ENCODE measurements at places on chromosomes 13 and 19.

DNA sequence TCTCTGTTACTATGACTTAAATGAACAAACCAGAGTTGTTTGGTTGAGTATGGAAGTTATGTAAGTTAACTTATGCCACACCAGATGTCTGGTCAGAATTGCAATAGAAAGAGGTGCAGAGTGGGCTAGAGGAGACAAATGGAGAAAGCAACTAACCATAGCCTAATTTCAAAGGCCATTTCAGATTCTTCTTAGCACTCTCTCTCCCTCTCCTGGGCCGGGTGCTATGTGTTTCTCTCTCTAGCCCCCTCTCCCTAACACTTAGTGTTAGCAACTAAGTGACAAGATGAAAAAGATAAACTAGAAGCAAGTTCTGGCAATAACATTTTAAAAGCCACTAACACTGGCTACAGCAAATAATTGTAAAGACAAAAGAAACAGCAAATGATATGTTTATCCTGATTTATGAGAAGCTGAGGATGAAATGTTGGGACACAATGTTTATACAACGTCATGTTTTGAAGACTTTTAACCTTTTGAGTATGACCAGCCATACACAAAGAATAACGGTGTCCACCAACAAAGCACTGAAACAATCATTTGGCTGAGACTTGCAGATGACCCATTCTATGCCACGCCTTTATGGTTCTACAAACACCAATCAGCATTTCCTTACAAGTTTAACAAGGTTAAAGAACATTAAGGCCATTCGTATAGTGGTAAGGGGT lies 18.6 kb downstream of the SERPINE3 start:
- DNase-seq: no peak

DNA sequence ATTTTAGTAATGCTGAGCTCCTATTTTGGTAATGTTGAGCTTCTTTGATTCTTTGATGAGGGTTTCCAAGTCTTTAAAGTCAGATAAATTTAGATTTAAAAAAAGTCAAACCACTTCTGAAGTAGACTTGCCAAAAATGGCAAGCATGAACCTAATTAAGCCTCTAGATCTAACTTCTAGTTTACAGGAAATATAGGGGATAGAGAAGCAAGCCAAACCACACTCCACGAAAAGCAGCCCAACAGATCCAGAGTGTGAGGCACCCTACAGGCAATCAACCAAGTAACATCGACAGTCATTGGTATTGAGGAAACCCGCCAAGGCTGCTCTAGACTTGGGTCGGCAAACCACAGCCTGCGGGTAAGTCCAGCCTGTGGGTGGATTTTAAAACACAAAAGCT lies 3.7 kb downstream of the GGACT start:
- DNase-seq: no peak

DNA sequence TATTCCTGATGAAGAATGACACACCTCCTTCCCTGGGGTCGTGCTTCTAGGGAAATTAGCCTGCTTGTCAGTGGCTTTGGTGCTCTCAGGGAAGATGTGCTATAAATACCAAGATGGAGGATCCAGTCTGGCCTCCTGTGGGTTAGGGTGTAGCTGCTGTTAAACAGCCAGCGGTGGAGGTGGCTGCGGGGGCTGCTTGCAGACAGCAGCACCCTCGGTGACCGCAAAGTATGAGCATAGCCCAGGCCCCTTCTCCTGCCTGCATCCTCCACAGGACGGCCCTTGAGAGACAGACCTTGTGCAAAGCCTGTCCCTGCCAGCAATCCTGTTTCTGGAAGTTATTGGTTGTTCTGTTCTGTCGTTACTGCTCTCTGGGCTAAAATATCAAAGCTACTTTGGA lies 11.4 kb downstream of the VSTM2B start:
- DNase-seq: no peak

- no peak for DNase-seq
Observed at GRCh38 chr13:47175172-47175866, 278.5 kb upstream of the HTR2A start.

GRCh38 chr13:31949486-31949885 lies 82.1 kb upstream of the FRY start:
- no peak for DNase-seq

- no peak for DNase-seq
Observed at GRCh38 chr19:46744005-46744691, 1.7 kb upstream of the FKRP start.

GRCh38 chr19:15328312-15328711 lies 4.0 kb downstream of the BRD4 start:
- no peak for DNase-seq

- no peak for DNase-seq
Observed at GRCh38 chr13:107421028-107421427, 794.3 kb downstream of the LIG4 start.

GRCh38 chr13:36925603-36926002 lies 5.6 kb upstream of the SMAD9 start:
- DNase-seq: no peak

DNA sequence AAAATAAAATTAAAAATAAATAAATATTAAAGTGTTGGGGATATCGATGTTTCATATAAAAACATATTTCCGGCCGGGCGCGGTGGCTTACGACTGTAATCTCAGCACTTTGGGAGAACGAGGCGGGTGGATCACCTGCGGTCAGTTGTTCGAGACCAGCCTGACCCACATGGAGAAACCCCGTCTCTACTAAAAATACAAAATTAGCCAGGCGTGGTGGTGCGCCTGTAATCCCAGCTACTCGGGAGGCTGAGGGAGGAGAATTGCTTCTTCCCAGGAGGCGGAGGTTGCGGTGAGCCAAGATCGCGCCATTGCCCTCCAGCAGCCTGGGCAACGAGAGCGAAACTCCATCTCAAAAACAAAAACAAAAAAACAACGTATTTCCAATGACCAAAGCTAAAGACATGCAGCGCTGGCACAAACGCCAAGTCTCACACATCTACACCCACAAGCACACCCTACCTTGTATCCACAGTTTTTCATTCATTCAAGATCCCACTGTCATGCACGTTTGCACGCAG lies 907 bp downstream of the ZNF569 start:
- DNase-seq: no peak

DNA sequence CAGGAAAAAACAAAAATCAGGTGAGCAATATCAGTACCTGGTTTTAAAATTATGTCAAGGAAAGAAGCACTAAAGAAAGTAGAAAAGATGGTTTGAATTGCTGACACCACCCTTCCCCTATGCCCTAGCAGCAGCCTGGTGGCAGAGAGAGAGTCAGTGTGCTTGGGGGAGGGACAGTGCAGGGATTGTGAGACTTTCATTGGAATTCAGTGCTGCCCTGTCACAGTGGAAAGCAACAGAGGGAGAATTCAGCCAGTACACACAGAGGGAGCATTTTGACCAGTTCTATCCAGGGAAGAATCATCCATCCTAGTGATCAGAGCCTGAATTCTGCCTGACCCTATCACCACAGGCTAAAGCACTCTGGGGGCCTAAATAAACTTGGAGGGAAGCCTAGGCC lies 222.4 kb upstream of the PCDH17 start:
- DNase-seq: no peak

DNA sequence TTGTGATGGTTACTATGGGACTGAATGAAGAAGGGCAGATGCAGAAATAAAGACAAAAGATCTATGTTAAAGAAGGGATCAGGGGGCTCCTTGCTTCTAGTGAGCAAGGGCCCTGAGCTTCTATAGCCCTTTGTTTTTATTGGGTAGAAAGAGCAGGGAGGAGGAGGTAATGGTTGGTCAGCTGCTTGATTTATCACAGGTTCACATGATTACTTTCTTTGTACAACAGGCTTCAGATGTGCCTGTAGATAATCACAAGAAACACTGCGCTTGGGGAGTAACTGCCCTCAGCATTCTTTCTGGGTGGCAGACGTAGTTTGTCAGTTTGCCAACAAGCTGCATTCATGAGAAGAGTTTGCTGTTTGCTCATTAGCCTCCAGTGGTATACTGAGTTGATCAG lies 4.8 kb upstream of the ZNF439 start:
- no peak for DNase-seq

GRCh38 chr19:2700660-2701360 lies 1.7 kb downstream of the GNG7 start:
- DNase-seq: no peak

DNA sequence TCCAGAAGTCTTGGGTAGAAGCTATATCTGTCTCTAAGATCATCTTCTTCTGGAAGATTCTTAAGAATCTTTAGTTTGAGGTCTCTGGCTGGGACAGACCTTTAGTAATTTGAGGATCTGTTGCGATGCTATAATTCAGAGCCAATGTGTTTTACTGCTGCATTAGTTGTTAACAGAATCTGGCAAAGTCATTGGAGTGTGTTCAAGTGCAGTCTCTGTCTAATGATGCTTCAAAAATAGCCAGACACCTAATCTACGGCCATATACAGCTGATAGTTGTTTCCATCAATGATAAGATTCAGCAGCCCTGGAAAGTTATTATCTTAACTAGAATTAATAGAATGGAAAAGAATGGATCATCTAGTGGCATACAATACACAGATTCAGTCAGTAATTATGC lies 72.6 kb downstream of the CDK8 start:
- DNase-seq: no peak

DNA sequence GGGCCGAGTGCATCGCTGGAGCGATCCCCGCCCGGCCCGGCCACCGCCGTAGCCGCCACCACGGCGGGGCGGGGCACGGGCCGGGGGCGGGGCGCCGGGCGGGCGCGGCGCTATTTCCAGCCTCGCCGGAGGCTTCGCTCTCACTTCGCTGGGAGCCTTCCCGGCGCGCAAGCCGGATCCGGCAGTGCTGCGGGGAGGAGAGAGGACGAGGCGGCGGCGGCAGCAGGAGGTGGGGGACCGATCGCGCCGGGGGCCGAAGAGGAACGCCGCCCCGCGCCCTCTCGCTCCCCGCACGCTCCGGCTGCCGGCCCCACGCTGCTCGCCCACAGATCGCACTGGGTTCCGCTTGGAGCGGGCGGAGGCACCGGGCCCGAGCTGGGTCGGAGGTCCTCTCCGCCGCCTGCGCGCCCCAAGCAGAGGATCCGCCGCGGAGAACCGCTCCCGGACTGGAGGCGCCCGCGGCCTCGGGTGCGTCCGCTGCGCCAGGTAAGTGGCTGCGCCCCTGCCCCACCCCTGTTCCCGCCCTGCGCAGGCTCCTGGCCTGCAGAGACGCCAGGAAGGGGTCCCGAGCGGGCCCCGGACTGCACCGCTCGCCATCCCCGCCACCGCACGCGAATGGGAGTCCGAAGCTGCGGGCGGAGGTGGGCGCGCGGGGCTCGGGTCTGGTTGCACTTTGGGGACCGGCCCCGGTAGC lies at the start of gene CHST8:
Gene CHST8 (plus strand): TSS at position 143 of the 694 bp plus-strand sequence. CDS start 67,309 bp downstream, outside the sequence.
- no peak for DNase-seq

- DNase-seq: no peak
Observed at GRCh38 chr13:59745392-59745788, 418.3 kb downstream of the DIAPH3 start.

DNA sequence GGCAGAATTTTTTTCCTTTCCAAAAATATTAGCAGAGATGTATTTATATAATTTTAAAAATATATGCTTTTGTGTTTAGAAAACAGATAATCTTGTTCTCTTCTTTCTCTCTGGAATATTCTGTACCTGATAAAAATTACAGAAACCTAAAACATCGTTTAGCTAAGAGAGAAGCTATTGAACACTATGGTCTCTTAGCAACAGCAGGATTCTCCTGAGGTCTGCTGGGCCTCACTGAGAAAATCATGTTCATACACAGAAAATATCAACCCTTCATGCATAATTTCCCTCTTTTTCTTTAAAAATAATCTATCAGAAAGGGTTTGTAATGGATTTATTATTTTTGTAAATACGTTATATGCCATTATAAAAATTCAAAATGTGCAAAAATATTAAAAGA lies 242.2 kb downstream of the DCLK1 start:
- no peak for DNase-seq

DNA sequence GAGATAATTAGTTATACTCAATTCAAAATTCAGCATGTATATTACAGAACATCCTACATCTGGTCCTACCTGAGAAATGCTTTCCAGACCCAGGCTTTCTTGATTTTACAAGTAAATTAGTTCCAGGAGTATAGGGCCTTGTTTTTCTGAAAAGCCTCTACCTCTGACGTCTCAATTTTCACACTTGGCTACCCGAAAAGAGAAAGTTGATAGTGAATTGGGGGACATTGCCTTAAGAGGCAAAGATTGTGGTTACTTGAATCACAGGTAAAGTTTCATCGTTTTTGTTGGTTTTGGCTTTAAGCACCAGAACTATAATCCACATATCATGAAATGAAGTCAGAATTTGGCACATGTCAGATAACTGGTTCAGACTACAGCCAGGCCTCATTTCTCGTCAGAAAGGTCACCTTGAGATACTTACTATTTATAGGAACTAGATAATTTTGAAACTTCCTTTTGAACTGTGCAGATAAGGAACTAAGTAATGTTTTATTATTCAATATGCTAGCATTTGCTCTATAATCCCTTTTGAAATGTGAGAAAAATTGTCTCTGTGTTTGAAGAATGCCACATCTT lies 30.8 kb downstream of the FAM124A start:
- no peak for DNase-seq

DNA sequence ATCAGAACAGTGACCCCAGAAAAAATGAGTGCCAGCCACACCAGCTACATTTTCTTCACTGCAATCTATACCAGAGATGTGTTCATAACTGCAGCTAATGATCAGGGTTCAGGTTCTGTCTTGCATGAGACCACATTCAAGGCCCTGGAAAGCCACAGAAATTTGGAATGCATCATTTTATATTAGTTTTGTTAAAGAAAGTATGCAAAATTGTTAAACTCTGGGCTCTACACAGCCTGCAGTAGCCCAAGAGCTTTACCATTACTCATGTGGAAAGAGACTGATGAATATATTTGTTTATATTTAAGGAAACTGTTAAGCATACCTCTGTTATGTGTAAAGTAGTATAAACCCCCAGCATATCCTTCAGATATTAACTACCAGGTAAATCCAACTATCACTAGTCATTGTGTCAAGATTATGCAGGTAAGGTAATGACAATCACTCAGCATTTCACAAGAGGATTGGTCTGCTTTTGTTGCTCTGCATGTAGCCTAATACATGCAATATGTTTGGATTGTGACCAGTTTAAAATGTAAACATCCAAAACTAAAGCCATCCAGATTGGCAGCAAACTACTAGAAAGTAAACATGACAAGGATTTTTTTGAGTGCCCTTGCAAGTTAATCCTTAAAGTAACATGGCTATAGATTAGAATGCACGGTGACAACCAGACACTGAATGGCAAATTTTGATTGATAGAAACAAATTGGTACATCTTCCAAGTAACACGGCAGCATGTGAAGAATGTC lies 429.1 kb upstream of the ARGLU1 start:
- DNase-seq: no peak

DNA sequence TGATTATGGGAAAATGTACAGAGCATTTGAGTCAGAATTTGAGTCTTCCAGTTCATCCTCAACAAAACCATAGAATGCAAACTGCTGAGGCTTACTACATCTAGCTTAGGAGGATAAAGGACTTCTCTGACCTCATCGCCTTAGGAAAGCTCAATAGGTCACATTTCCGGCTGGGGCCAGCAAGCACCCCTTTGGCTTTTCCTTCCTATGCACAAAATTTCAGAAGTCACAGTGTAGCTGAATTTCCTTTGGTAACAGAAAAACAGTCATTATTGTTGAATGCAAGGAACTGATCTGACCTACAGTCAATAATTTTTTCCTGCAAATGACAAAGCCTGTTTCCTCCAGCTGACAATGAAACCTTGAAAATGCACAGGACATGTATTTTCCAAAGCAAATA lies 32.8 kb upstream of the LRCH1 start:
- DNase-seq: no peak
